ENCODE measurements at places on chromosomes 6 and 20.
A peak's percentile ranks its signal among the peaks of the same experiment; 100 is the strongest.

DNA sequence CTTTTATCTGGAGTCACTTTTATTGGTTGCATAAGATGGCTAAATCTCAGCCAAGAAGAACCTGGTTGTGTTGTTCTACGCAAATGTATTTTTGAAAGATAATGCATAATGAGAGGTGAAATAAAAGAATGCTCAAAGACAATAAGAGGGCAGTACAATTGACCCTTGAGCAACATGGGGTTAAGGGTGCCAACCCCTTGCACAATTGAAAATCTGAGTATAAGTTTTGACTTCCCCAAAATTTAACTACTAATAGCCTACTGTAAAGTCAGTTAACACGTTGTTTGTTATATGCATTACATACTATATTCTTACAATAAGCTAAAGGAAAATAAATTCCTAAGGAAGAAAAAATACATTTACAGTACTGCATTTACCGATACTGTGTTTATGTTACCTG, 5.9 kb downstream of the RNF146 start:
- DNase-seq = no peak

DNA sequence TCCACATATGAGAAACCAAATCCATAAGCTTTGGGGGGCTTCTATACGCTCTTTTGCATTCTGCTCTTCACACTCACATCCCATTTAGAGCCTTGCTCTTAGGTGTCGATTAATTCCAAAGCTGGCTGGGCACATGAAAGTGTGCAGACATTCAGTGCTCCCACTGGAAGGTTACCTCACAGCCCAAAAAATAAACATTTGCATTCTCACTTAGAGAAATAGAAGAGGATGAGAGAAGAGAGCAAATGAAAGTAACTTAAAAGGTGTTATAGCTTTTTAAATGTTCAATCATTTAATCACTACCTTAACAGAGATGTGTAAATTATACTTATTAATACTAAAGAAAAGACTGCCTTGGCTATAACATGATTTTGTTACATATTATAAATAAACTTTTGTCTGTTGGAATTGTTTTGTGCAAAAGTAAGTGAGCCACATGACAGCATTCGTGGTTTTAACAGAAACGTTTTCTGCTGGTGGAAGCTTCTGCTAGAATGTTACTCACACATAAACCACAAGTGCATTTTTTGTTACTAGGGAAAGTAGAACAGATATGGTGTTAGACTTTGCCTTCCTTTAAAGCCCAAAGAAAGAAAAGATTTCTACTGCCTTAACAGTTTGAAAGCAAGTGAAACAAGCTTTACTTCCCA, 116.7 kb downstream of the SIM1 start:
- DNase-seq = no peak

DNA sequence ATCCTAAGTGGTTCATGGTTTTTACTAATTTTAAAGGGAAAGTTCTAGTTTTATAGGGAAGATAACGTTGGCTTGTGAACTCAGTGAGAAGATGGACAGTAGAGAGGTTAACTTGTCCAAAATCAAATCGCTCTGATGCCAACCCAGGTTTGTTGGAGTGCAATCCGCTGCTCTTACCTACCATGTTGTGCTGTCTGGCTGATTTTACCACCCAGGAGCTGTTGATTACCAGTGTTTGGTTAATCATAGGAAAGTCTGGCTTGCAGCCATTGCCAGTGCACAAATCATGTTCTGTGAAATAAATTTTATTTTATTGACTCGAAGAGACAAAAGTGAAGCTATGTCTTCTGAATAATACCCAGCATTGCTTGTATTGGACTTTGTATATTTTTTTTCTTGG, 92.4 kb downstream of the PLCB4 start:
- no peak for DNase-seq

GRCh38 chr6:34179106-34179720, 33.3 kb upstream of the GRM4 start:
- DNase-seq = no peak

GRCh38 chr6:102187186-102187585, 793.7 kb downstream of the GRIK2 start:
- no peak for DNase-seq

- no peak for DNase-seq
Observed at GRCh38 chr6:135555550-135555949, 58.0 kb upstream of the AHI1 start.

DNA sequence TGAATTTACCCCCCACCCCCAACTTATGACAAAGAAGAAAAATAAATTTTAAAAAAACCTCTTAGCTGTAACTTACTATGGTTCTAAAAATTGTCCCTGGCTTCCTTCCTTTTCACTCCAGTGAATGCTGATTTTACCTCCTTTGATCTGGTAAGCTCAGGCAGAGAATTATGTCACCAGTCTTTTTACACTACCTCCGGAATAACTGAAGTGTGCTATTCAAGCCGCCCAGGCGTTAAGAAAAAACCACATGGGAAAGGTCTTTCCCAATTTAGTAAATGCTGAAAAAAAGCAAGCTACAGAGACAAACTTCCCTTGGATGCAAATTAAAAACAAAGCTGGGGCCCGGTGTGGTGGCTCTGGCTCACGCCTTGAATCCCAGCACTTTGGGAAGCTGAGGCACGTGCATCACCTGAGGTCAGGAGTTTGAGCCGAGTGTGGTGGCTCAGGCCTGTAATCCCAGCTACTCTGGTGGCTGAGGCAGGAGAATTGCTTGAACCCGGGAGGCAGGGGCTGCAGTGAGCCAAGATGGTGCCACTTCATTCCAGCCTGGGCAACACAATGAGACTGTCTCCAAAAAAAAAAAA, 12.4 kb downstream of the SNX5 start:
- DNase-seq = no peak

DNA sequence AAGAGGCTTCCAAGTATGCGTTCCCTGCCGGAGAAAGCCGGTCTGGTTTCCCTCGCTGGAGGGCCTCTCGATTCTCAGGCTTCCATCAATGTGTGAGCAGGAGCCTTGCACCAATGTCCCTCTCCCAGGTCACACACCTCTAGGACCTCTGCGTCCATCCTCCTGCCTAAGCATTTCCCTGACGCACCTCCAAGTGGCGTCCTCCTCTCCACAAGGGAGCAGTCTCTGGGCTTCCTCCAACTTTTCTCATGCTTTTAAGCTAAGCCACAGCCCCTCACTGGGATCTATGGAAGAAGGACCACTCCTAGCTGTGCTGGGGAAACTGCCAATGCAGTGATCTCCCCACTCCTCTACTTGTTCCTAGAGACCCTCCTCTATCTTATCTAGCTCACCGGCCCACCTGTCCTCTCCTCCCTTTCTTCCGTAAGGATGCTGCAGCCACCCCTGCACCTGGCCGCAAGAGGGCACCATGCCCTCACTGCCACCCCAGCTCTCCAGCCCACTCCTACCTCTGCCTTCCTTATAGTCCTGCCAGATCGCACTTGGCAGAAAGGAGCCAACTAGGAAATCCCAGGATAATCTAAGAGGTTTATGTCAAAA, 258.7 kb downstream of the LRFN2 start:
- DNase-seq = peak; percentile 34

- DNase-seq = no peak
Observed at GRCh38 chr6:38588631-38589366, 50.9 kb downstream of the BTBD9 start.

DNA sequence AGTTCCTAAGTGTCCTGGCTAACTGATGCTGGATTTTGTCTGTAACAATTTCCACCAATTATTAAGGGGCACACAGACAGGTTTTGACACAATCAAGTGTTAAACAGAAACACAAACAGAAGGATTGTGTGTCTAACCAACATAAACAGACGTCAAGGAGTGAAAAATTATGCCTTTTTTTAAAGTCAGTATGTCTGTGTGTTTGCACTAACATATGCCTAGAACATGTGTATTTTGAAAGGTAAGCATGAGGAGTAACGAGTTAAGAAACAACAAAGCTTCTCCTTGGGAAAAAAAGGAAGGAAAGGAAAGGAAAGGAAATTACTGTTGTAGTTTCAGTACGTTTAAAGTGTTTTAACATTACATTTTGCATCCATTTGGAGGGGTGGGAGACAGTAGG, 466.3 kb upstream of the ID4 start:
- DNase-seq = no peak

DNA sequence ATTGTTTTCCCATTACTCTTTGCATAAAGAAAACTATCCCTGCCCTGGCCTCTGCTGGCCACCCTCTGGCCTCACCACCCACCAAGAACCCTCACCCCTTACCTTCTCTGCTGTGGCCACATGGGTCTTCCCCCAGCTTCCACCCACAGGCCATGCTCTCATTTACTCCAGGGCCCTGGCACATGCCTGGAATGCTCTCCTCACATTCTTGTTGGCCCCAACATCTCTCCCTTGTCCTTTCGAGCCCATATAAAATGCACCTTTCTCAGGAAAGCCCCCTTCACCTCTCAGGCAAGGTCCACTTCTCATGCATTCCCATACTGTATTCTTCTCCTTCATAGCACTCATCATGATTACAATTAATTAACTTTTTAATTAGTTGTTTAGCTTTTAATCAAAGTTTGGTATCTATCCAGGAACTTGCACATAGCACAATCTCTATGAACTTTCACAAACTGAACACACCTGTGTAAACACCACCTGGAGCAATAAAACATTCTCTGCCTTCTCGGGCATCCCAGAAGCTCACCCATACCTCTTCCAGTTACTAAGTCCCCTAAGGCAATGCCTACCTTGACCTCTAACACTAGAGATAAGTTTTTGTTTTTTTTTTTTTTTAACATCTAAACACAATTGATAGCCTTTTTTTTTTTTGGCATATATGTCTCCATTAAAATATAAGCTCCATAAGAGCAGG, 617.2 kb downstream of the PTPRT start:
- DNase-seq = no peak

DNA sequence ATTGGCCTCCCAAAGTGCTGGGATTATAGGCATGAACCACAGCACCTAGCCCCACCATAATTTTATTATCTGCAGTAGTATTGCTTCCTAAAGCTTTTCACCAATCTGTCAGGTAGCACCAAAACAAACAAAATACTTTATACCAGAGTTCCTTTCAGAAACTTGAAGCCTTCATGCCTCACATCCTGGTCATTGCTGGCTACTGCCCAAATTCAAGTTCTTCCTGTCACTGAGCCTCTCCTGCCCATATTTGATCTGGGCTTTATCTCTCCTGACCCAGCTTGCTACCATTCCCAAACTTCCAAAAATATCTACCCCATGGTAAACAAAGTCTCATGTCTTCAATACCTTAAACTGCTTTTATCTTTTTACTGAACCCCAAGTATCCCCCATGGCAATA, 34.9 kb upstream of the DST start:
- DNase-seq = no peak

- DNase-seq = peak; percentile 52
Observed at GRCh38 chr20:43691928-43692524, 25.1 kb downstream of the MYBL2 start.

DNA sequence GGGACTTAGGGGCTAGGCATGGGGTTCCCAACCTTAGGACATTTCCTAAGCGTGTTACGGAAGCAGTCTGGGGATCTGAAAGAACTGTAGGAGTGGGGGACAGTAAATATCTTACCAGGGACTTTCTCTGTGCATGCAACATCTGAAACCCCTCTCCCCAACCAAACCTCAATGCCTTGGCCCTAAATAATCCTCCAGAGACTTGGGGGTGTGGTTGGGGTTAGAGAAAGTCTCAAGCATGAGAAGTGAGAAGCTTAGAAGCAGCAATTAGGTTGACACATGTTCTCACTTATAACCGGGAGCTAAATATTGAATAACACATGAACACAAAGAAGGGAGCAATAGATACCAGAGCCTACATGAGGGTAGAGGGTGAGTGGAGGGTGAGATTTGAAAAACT, 74.7 kb downstream of the HTR1E start:
- DNase-seq = no peak

DNA sequence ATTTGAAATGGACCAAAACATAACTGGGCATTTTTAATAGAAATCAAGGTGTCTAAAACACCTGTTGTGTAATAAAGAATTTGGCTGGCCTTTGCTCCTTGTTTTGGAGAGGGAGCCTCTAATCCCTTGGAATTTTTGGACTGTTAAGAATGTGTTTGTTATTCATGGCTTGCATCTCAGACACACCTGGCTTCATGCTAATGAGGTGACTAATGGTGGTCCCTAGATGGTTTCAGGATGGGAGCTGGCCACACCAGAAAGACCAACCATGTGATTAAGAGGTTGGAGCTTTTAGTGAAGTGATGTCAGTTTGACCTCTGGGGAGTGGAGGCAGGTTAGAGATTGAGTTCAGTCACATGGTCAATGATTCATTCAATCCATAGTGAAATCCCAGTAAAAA, 328.4 kb downstream of the DHX35 start:
- DNase-seq = no peak

DNA sequence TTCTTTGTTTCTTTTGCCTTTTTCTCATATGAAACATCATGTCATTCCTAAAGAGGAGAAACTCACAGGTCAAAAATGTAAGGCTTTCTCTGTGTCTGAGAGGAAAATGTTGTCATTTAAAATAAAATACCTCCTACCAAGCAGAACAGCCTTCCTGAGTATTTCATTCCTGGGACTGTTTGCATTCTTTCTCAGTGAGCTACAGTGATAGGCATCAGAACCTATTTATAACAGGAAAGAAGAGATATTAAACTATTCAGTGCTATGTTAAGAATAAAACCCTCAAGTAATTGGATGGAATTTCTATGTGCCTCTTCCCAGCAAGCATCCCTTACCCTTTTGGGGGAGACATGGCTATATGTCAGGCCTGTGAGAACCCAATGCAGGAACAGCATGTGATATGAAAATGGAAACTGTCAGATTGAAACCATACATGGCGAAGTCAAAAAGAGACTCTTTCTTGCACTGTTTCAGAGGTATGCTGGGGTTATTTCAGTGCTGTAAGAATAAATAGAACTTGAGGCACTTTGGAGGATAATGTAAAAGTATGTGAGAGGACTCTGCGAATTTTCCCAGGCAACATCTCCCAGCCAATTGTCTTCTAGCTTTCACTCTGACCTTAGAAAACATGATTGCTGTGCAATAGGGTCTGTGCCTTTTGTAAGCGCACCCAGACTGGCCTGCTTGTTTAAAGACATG, 133.8 kb upstream of the CCN2 start:
- no peak for DNase-seq

- DNase-seq = no peak
Observed at GRCh38 chr6:83868639-83869038, 9.2 kb downstream of the CYB5R4 start.

DNA sequence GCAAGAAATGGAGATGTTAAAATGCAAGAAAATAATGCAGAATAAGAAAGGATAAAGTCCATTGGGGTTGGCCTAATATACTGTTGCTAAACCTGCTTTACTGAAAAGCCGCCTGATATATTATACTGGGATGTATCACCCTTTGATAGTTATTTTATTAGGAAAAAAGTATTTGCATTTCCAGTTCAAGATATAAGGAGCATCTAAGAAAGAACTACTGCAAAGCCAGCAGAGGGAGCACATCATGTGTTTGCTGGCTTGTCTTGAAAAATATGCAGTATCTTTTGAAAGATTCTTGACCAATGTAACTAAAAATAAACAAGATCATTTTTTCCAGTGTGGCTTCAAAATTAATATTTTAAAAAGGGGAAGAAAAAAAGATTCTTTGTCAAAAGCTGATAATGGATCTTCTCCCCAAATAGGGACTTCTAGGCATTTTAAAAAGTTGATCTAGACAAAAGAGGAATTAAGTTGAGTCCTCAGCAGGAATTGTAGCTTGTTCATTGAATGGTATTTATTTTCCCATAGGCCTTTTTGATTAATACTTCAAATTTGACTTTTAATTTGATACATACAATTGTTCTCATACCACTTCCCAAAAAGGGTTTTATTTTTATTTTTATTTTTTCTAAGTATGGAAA, 214.9 kb downstream of the ZFAND3 start:
- peak; percentile 5 for DNase-seq
